Left forelimb (tissue), 1 donor: ENCODE measurements at places on chromosomes 7 and 10.

GRCh38 chr10:123421461-123421860 is 244.7 kb upstream of the GPR26 start:
- DNase-seq = no peak

GRCh38 chr7:89914711-89915110 is 239.6 kb upstream of the STEAP1 start:
- DNase-seq = no peak

DNA sequence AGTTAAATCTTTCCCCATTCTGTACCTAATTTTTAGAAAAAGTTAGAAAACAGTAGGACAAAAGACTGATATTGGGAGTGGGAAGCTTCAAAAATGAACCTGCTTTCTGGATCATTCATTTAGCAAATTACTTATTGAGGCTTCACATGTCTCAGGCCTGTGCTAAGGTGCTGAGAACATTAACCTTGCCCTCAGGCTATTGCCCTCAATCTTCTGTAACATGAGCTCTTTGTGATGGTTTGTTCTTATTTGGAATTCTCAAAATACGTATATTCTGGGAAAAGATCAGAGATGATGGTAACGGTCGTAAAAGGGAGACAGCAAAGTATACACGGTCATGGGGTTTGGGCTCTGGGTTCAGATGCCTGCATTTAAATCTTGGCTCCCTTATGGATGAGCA is 39.5 kb upstream of the PRKG1 start:
- no peak for DNase-seq

GRCh38 chr10:89392974-89393373 is 551 bp downstream of the IFIT1 start:
- DNase-seq = no peak

- no peak for DNase-seq
Measured at GRCh38 chr10:94358480-94358879, 4.3 kb downstream of the NOC3L start.

DNA sequence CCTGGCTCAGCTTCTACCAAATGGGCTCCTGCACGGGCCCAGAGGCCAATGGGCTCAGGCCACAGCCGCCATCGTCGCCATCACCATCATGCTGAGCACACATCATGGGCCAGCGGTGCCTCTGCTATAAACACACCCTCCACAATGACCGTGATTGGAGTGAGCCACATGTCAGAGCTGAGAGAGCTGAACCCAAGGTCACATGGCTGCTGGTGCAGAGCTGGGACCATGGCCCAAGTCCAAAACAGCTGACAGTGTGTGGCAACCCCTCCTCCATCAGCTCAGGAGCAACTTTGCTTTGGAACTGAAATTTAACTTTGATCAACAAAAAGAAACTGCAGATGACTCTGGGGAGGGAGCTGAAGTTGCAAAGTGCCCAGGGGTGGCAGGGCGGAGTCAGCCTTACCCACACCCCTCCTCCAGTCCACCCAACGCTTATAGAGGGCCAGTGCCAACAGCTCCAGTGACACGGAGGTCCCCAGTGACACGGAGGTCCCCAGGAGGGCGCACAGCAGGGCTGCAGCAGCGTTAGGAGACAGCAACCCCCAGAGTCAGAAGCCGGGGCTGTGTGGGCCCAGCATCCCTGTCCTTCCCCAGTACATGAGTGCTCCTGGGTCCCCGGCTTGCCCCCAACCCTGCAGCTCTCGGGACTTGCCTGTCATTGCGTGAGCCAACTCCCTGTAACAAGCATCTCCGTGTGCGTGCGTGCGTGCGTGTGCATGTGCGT is 249.6 kb downstream of the ELFN1 start:
- no peak for DNase-seq

GRCh38 chr10:105062951-105063350 is 421.9 kb downstream of the SORCS3 start:
- DNase-seq = no peak

GRCh38 chr10:92957223-92958010 is 103.2 kb upstream of the CYP26C1 start:
- no peak for DNase-seq

- DNase-seq = no peak
Measured at GRCh38 chr7:23353172-23353571, 54.0 kb downstream of the MALSU1 start.

GRCh38 chr7:84837405-84837804 is 349.5 kb downstream of the SEMA3D start:
- no peak for DNase-seq

DNA sequence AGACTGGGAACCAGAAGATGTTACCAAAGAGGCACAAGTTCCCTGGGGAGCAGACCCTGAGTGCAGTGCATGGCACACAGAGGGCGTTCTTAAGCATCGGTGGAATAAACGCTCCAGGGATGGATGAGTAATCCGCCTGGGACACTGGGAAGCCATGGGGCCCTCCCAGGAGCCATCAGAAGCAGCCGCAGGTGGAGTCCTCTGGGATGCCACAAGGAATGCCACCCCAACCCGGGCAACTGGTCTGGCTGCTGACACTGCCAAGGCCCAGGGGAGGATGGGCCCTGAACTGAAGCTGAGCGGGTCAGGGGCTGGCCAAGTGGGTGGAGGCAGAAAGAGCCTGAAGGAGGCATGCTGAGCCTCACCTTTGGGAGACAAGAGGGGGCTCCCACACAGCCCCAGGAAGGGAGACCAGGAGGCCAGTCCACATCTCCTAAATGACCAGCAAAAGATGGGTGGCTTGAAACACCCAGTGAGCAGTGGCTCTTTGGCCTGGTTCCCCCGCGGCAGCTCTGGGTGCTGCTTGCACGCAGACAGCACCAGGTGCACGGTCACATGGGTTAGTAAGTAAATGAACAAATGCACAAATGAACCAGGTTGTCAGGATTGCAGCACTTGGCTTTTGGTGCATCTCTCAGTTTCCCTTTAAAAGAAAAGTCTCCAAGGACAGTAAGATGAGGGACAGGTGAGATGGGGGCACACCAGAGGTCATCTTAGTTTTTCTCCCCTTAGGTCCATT is 141.3 kb upstream of the ZMIZ1 start:
- no peak for DNase-seq

DNA sequence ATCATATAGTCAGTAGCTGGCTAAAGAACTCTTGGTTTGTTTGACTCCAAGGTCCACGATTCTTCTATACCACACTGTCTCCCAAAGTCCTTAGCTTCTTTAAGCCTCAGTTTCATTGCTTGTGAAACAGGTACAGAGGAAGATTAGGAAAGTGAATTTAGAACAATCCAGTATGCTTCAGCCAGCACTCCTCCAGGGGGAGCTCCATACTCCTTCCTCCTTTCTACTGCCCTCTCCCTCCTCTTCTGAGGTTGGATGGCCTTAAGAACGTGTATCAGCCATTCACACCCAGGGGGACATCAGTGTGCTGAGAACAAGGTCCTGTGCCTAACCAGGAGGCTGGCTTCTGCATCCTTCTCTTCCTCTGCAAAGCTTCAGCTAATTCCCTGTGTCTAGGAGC is 54.8 kb upstream of the CALD1 start:
- DNase-seq = no peak

GRCh38 chr10:56142092-56142728 is 218.8 kb downstream of the ZWINT start:
- no peak for DNase-seq

DNA sequence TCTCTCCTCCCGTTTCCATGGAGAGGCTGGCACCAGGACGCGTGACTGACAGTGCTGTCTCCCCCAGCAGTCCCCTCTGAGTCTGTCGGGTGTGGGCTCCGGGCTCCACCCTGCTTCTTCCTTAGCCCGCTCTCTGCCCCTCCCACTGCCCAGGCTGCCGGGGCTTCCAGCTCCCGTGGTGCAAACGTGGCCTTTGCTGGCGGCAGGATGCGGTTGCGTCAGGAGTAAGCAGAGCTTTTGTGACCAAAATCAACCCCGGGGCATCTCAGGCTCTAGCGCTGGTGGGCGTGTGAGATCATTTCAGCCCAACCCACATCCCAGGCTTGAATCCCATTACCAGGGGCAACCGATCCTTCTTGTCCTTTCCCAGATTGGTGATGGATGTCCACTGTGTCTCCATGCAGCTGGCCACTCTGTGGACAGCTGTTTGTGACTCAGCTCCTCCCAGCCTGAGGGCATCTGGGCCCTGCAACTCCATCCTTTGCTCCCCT is 28.2 kb downstream of the PTPRE start:
- no peak for DNase-seq

GRCh38 chr7:155178096-155178495 is 108.0 kb downstream of the HTR5A start:
- no peak for DNase-seq

GRCh38 chr7:100894860-100895700 is 608 bp downstream of the ACHE start:
- DNase-seq = peak; percentile 85

- DNase-seq = no peak
Measured at GRCh38 chr7:136066304-136067143, 89.4 kb upstream of the MTPN start.

GRCh38 chr10:35895331-35895730 is 253.2 kb upstream of the FZD8 start:
- DNase-seq = no peak
